Left renal pelvis (tissue), 4 donors: ENCODE measurements at places on chromosomes 2 and 18. TPM values are rescaled to one million over a fixed set of nuclear protein-coding genes. Genes with fewer than 3 reads are reported as not detected.

GRCh38 chr2:44016282-44016681 lies 20.5 kb upstream of the LRPPRC start:
- DNase-seq: peak; percentile 42

DNA sequence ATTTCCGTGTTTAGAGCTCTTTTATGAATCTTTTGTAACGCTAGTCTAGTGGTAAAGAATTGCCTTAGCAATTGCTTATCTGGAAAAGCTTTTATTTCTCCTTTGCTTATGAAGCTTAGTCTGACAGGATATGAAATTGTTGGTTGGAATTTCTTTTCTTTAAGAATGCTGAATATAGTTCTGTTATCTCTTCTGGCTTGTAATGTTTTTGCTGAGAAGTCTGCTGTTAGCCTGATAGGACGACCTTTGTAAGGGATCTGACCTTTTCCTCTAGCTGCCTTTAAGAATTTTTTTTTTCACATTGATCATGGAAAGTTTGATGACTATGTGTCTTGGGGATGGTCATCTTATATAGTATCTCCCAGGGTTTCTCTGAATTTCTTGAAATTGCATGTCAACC lies 101.1 kb downstream of the TRABD2A start:
- DNase-seq: no peak

- DNase-seq: no peak
Observed at GRCh38 chr2:6812857-6813530, 52.7 kb downstream of the CMPK2 start.

DNA sequence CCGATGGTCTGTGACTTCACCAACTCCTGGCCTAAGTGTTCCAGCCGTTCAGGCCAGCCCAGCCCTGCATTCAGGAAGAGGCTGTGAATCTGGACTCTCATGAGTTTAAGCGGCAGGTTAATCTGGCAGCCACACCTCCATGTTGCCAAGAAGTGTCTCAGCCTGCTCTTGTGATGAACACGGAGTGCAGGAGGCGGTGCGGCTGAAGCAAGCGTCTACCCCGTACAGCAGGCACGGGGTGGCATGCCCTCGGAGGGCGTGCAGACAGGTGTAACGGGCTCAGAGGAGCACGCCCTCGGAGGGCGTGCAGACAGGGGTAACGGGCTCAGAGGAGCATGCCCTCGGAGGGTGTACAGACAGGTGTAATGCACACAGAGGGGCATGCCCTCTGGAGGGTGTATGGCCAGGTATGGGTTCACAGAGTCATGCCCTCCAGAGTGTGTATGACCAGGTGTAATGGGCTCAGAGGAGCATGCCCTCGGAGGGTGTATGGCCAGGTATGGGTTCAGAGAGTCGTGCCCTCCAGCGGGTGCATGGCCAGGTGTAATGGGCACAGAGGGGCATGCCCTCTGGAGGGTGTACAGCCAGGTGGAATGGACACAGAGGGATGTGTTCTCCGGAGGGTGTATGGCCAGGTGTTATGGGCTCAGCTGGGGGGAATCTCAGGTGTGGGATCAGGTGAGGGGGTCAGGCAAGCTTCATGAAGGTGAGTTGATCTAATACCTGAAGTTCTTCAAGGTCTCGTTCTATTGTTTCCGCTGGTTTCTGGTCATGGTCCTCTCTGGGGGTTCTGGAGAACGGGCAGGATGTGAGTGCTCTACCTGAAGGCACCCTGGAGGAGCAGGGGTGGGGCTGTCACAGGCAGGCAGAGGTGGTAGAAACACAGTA lies 22.6 kb downstream of the CROCC2 start:
- no peak for DNase-seq

- DNase-seq: no peak
Observed at GRCh38 chr2:64863097-64863820, 125.9 kb upstream of the SLC1A4 start.

DNA sequence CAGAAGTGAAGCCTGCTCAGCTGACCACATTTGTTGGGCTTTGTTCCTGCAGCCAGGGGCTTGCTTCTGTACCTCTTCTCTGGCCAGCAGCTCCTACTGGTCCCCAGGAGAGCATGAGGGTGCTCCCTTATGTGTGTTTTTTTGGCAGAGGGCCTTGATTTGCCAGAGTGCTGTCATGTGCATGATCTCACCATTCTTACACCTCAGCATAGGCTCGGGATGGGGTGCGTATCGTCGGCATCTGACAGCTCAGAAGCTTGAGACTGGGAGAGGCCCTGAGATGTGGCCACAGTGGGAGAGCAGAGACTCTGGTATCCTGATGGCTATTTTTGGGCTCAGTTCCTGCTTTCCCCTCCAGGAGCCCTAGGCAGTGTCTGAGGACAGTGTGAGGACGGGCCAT lies 71.2 kb downstream of the CELF4 start:
- no peak for DNase-seq

DNA sequence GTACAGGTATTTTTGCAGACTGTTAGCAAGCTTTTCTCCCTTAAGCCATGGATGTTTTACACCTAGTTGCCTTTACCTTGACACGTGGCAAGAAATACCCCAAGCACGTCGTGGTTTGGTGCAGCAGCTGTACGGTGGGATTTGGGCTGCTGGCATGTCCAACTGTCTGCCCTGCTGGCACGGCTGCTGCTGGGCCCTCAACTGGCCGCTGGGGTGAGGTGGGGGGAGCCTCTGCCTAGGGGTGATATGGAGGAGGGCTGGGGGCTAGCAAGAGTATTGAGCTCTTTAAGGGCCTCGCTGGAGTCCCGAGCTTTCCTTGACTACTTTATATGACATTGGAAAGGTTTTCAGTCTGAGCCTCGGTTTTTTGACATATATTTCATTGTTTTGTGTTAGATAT lies 41.6 kb downstream of the LPIN1 start:
- DNase-seq: no peak

- DNase-seq: no peak
Observed at GRCh38 chr2:105783151-105783738, 38.5 kb downstream of the NCK2 start.

DNA sequence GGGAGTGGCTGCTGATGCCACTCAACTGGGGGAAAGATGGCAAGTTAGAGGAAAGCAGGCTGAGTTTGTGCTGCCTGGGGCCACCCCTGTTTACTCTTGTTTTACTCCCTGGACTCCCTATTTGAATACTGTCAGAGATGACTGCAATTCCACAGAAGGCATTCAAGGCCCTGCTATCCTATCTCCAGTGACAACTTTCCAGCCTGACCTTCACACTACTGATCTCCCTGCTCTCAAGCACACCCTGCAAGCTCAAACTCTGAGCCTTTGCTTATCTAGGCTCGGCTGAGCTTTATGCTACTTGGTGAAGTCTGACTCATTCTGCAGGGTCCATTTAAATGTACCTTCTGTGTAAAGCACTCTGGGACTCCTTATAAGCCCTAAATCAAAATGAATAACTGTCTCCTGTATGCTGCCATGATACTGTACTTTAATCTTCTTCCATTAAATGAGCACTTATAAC lies 39.3 kb upstream of the DSG1 start:
- DNase-seq: no peak

The EPB41L3 gene
- polyA plus RNA-seq: 57.8 TPM

The LINC00305 gene
- 3.1 TPM for polyA plus RNA-seq

The OSBPL1A gene
- polyA plus RNA-seq: 51.6 TPM

The MC4R gene
- polyA plus RNA-seq: 0.44 TPM

The SCYGR2 gene
- polyA plus RNA-seq: not detected

The UGT1A6 gene
- 5.4 TPM for polyA plus RNA-seq
